ENCODE measurements at places on chromosomes 1 and 21.
A peak's percentile ranks its signal among the peaks of the same experiment; 100 is the strongest.

DNA sequence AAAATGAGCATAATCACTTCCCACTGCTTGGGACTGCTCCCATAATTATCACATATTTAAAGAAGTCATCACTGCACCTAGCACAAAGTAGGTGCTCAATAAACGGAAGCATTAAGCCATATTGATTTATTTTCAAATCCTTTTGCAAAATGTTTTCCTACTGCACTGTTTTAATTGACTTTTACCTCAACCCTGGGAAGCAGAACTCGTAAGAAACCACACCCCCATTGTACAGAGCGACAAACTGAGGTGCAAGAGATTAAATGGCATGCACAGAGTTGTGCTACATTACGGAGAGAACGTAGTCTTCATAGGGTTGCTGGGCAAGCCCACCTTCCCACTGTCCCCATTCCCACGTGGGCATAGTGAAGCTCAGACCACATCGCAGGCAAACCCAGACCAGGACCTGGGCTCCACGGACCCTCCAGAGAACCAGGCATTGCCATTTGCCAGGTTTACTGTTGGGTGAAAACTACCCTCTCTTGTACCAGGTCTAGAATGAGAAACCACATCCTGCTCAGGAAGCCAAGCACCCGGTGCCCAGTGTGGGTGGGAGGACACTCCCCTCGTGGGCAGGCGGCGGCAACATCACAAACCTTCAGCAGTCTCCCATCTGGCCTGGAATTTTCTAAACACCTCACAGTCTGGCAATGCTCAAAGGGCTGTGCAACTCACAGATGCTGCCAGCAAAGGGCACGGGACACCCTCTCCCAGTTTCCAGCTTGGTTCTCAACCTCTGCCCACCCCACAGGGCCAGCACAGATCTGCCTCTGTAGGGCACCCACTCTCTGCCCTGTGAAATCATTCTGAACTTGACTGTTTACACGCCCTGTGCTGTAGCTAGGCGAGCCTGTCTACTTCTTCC lies 8.2 kb downstream of the IFFO2 start:
- no peak for DNase-seq

DNA sequence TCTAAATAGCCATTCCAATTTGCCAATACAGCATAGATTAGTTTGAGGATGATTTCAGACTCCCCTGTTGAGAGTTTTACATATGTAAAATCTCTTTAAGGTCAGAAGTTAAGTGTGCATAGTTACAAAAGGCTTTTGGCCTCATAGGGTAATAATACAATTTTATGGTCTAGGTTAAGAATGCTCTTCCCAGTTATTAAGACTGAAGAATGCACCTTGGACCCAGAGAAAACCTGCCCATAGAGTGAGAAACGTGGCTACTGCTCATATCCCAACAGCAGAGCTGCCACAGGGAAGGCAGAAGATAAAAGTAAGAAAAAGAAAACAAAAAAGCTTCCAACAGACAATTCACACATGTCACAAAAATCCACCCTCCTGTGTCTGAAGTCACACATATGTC lies 255.9 kb downstream of the LMO4 start:
- DNase-seq: no peak

- peak; percentile 57 for DNase-seq
These were observed 3.1 kb downstream of the TRAF5 start for GRCh38 chr1:211329764-211330201.

GRCh38 chr1:222821239-222821638 lies 6.4 kb downstream of the DISP1 start:
- no peak for DNase-seq

DNA sequence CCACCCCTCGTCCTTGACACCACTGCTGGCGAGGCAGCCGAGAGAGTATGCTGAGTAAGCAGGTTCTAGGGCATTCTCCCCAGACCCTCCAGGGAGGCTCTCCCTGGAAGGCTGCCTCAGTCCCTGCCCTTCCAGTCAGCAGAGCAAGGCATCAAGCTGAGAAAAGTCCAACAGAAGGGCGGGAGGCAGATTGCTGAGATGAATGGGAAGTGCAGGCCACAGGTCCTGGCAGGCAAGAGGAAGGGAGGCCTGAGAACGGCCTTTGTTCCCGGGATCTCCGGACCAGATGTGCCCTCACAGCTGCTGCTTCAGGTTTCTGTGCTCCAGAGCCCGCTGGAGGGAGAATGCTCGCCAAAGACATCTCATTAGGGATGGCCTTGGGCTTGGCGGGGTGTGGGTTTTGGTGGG lies 270.0 kb upstream of the VAMP3 start:
- no peak for DNase-seq

- DNase-seq: no peak
These were observed 8.7 kb downstream of the CD247 start for GRCh38 chr1:167509587-167509986.

DNA sequence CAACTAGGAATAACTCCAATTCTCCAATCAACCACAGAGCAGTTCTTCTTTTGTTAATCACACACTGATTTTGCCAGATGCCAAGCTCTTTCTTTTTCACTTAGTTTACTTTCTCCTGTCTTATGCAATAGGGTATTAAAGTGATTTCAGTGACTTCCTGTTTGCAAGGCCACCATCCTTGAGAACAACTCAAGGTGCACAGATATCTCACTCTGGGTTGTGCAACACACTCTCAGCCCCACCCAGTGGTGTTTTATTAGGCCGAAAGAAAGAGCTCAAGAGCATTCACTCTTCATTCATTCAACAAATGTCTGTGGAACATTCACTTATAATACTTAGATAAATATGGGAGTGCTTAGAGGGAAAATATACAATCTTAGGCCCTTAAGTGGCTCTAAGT lies 352.5 kb downstream of the ZNF326 start:
- DNase-seq: no peak

DNA sequence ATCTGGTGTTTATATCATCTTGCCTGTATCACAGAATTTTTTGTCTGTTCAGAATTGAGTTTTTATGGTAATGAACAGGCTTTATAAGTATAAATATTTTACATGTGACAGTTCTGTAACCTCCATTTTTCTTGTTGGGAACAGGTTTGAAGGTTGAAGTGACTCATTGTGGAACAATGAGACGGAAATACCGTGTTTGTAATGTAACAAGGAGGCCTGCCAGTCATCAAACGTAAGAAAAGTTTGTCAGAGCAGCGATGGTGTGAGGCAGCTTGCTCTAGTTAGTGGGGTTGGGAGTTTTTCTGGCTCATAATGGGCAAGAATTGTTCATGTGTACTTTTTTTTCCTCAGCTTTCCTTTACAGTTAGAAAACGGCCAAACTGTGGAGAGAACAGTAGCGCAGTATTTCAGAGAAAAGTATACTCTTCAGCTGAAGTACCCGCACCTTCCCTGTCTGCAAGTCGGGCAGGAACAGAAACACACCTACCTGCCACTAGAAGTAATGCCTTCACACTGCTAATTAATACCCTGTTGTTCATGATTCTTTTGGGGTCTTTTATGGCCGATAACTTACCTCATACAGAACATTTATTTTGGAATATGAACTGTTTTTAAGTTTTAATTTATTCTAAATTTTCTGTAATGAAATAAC lies 75.2 kb upstream of the TEKT2 start:
- no peak for DNase-seq

DNA sequence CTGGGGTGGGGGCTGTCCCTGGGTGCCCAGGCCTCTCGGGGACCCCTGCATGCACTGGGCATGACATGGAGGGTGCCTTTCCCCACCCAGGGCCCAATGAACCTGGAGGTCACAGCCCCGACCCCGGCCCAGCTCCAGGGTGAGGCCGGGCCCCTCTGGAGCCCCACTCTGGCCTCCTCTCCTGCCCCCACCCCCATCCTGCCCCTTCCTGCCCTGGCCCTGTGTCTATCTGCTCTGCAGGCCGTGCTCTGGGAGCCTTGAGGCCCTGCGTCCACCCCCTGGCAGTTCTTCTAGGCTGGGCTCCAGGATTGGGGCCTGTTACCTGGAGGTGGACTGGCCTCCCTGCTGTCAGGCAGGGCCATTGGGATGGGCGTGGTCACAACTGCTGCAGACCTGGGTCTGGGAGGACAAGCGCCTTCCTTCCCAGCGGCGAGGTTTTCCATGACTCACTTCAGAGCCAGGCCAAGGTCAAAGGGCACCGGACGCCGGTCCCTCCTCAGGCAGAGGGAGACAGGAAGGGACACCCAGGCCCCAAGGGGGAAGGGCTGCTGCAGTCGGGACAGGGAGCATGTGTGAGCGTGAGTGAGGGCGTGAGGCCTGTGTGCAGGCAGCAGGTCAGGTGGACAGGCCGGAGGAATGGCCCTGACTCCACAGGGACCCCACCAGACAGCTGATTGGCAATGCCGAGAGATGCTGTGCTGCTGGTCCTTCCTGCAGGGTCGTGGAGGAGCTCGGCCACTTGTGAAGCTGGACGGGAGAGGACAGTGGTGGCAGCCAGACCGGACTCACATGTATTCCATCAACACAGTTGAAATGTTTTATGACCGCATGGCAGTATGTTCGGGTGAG lies 31.1 kb upstream of the POFUT2 start:
- no peak for DNase-seq

DNA sequence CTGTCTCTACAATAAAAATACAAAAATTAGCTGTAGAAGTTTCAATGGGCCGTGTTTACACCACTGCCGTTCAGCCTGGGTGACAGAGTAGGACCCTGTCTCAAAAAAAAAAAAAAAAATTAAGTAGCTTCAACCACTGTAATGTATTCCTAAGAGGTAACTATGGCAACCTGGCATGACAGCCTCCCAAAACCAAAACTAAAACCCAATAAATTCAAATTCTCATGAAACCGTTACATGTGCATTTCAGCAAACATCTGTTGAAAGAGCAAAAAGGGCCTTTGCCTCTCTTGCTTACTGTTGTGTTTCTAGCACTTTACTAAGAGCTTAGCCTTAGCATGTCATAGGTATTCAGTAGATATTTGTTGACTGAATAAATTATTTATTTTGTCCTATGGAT lies 33.5 kb downstream of the ODR4 start:
- no peak for DNase-seq

DNA sequence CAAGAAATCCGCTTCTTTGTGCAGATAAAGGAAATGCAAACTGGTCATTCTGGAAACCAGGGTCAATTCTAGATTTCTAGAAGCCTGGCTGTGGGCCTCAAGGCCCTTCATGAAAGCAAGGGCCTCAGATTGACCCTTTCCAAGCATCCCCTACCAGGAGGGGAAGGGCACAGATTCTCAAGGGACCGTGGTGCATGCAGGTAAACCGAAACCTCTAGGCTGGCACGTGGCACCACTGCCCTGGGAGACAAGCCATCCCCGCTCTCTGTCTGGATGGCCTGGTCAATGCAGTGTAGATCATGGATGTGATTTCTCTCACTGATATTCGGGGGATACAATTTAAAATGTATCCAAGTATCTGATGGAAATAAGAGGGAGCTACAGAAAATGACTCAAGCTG lies 69.4 kb downstream of the TOMM20 start:
- DNase-seq: no peak

- DNase-seq: no peak
These were observed 231.1 kb downstream of the PBX1 start for GRCh38 chr1:164790081-164790480.

DNA sequence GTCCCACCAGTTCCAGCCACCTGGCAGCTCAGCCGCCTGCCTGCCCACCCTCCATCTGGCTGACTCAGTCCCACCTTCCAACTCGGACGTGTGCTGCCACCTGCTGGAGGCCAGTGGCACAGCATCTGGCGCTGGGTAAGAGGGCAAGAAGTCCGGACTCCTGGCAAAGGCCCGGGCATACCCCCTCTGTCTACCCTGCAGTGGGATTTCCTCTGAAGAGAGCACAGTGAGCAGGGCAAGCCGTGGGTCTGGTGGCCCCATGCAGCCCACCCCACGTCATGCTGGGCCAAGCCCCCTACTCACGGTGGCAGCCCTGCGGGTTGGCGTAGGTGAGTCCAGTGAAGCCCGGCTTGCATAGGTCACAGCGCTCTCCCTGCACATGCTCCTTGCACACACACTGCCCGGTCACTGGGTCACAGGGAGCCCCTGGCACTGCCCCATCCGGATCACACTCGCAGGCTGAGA lies 24.5 kb downstream of the LAMB3 start:
- peak; percentile 98 for DNase-seq

GRCh38 chr21:36183144-36183795 lies 26.6 kb downstream of the DOP1B start:
- no peak for DNase-seq

GRCh38 chr1:62038594-62039284 lies 155.9 kb upstream of the L1TD1 start:
- DNase-seq: no peak

GRCh38 chr1:39529901-39530535 lies 38.6 kb downstream of the BMP8A start:
- DNase-seq: no peak

- DNase-seq: no peak
These were observed 10.7 kb upstream of the OTUD7B start for GRCh38 chr1:150021191-150021694.

DNA sequence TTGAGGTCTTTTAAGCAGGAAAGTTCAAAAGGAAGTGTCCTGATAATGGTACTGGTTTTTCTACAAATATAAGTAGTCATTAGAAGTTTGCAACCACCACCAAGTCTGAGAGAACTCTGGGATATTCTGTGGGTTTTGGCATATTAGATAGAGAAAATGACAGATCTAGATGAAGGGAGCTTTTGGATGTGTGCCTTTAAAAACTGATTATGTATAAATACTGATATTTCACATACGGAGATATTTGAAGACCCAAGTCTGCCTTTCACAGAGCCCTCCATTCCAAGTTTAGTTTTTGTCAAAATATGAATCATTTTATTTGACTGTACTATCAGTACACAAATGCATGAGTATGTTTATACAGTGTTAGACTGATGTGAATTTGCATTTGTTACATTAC lies 48.6 kb downstream of the DPH5 start:
- no peak for DNase-seq

DNA sequence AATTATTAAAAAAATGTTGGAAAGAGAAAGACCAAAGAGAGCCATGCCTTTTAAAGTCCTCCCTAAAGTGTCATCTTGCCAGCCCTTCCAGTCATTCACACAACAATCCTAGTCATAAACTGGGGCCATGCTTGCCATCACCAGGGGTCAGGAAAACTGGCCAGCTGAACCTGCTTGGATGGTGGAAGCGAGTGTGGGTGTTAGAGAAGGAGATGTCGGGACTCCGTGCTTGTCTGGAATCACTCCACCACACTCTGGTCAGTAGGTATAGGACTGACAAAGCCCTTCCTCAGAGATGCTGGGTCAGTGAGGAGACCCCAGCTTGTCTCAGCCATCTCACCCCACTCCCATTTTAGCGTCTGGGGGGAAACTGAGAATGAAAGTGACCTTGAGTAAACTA lies 3.3 kb upstream of the HAPLN2 start:
- DNase-seq: no peak

DNA sequence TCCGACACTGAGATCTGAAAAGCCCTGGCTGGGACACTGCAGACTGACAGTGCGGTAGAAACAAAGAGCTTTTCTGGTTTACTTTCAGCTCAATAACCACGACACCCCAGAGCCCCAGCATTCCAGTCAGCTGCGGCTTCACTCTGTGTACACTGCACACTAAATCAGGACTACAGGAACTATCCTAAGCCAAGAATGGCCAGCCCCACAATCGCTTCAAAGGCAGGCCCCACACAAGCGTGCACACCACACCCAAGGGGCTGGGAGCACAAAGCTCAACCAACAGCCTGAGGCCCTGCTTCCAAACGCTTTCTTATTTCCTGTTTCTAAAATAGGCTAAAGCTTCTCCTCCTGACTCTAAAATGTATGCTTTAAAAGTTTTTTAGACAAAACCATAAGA lies 28.4 kb downstream of the URB1 start:
- peak; percentile 23 for DNase-seq
